ENCODE measurements at places on chromosomes 2 and 18. TPM values are rescaled to one million over a fixed set of nuclear protein-coding genes. Genes with fewer than 3 reads are reported as not detected.

- peak; percentile 44 for DNase-seq
Observed at GRCh38 chr18:63823516-63824219, 48.5 kb downstream of the SERPINB7 start.

GRCh38 chr2:226971770-226972169, 135.9 kb downstream of the RHBDD1 start:
- DNase-seq = no peak

DNA sequence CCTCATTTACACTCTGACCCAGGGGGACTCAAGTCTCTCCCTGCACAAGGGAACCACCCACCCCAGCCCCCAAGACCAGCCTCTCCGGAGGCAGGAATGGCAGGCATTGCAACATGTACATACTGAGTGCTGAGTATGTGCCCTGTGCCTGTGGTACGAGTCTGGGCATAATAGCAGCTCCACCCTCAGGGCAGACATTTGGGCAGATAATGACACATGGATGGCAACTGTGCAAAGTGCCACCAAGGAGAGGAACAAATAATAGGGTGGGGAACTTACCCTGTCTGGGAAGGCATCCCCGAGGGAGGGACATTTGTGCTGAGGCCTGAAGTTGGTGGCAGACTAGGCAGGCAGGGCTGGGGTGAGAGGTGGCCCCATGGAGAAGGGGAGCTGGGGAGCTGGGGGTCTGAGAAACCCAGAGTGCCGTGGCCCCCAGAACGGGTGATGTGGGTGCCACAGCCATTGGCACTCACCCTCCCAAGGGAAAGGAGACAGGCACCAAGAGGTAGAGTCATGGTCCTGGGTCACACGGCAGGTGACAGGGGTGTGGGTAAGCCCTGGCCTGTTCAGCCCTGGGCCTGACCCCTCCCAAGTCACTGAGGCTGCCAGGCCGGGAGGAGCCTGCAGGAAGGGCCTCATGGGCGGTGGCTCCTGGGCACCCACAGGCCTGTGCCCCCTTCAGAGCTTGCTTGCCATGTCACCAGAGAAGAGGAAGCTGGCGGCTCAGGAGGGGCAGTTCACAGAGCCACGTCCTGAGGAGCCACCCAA, 15.7 kb upstream of the GPR17 start:
- DNase-seq = no peak

DNA sequence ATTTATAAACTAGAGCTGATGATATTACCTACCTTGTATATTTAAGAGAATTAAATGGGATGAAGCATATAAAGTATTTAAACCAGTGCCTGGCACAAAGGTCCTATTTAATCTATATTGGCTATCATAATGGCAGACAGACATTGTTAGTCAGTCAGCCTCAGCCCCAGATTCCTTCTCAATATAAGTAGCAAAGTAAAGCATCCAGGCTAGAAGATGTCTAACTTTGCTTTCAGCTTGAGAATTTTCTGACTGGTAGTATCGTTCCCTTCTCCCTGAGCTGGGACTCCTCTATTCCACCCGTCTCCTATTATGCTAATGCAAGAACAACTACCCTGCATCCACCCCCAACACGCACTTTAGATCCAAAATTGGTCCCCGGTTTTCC, 215.7 kb upstream of the SIX2 start:
- no peak for DNase-seq

HEATR5B gene
- 53.9 TPM for total RNA-seq

DNA sequence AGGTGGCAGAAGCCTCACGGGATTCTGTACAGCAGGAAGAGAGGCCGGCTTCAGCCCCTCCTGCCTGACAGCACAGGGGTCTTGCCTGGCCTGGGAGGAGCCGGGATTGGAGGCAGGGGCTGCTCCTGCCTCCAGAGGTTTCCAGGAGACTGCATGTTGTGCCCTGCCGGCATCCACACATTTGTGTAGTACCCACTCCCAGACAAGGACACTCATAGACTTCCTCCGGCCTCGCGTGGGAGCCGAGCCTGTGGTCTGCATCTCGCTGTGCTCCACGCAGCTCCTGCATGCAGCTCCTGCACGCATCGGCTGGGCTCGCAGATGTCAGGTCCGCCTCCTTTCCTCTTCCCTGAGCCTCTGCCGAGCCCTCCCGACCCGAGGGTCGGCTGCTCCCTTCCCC, 34.7 kb downstream of the TPO start:
- no peak for DNase-seq

- DNase-seq = peak; percentile 7
Observed at GRCh38 chr2:54330926-54331835, 75.2 kb upstream of the TSPYL6 start.

DNA sequence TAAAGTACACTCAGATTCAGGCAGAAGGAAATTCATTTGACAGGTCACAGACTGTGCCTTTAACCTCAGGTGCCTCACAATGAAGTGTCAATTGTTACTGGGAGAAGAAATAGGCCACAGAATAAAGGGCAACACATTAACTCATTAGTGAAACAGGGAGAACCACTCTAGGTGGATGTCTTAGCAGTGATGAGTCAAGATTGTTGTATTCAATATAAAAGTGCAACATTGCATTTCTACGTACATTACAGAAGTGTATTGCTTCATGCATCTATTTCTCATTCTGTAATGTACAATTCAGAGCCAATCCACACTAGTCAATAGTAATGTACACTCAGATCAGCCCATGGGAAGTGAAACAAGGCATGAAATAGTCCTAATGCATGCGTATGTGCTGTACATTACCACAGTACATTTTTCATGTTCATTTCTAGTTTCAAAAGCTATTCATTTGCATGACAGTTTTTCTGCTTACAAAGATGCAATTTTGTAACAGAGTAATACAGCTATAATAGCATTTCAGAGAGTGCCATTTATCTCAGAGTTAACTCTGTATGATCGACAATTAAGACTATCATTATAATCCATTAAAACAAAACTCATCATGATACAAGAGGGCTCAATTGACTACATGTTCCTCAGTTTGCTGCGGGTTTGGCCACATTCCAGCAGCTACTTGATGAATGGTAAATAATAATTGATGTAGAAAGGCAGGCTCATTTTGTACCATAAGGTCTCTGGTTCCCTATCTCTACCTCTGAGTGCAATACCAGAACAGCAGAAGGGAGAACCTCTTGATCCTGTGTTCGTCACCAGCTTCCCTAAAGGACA, 12.2 kb upstream of the ARL5A start:
- DNase-seq = no peak

GREB1L gene
- total RNA-seq = not detected

POU3F3 gene
- total RNA-seq = not detected

- DNase-seq = no peak
Observed at GRCh38 chr2:176582990-176583481, 313.8 kb downstream of the MTX2 start.

GRCh38 chr2:1402064-1402463, 11.2 kb upstream of the TPO start:
- DNase-seq = no peak

- no peak for DNase-seq
Observed at GRCh38 chr18:76454418-76454817, 40.6 kb downstream of the ZNF516 start.

GRCh38 chr18:48410095-48410920, 1.1 kb upstream of the ZBTB7C start:
- peak; percentile 41 for DNase-seq

GRCh38 chr18:11064106-11064505, 85.3 kb downstream of the PIEZO2 start:
- no peak for DNase-seq

CUL3 gene
- 115 TPM for total RNA-seq

DNA sequence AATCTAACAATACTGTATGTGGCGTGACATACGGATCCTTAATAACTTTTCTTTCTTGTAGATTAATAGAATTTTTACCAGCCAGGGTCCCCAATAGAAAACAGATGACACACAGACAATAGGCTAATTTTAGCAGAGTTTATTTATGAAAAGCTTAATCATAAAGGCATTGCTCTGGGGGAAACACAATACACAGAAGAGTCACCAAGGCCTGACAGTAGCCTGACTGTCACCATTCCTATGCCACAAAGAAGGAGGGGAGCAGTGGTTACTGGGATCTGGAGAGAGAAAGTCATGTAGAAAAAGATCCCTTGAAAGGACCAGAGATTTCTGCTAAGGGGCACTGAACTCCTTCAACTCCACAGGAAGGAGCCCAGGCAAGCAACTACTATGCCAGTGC, 139.5 kb downstream of the METTL4 start:
- DNase-seq = no peak

GRCh38 chr2:208542465-208543041, 136.0 kb downstream of the PTH2R start:
- DNase-seq = no peak

GRCh38 chr2:101793277-101793969, 95.9 kb downstream of the MAP4K4 start:
- no peak for DNase-seq

- no peak for DNase-seq
Observed at GRCh38 chr2:119910566-119910965, 102.3 kb upstream of the EPB41L5 start.

GRCh38 chr2:146041274-146041910, 1521.5 kb upstream of the ZEB2 start:
- no peak for DNase-seq

GRCh38 chr2:18825838-18826237, 236.5 kb upstream of the NT5C1B start:
- DNase-seq = no peak

PARD3B gene
- total RNA-seq = 0.45 TPM

ADGRF3 gene
- total RNA-seq = 2.1 TPM

DNA sequence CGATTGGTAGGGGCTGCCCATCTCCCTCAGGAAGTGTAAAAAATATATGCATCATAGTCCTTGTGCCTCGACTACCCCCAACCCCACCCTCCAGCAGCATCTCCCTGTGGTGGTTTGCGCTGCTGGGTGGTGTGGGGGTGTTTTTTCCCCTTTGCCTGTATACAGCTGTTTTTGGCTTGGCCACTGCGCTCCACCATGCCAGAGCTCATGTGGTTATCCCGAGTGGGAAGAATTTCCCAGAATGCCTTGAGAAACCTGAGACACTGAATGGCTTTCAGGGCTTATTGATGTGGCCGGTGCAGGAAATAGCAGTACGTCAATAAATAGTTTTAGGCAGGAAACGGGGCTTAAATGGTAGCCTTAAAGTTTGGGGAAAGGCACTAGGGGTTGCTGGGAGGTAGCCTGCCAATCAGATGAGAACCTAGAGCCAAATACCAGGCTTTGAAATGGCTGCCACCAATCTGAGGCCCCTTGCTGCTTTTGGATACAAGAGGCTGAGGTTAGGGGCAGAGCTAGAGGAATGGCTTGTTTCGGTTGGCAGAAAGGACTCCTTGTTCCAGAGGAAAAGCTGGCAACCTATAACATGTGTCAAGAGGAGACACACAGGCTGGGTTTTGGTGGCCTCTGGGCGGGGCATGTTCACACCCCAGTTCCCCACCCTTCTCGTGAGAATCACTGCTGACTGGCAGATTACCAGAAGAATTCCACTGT, 144.1 kb downstream of the SMAD7 start:
- DNase-seq = peak; percentile 78

SLC9A2 gene
- total RNA-seq = not detected

DNA sequence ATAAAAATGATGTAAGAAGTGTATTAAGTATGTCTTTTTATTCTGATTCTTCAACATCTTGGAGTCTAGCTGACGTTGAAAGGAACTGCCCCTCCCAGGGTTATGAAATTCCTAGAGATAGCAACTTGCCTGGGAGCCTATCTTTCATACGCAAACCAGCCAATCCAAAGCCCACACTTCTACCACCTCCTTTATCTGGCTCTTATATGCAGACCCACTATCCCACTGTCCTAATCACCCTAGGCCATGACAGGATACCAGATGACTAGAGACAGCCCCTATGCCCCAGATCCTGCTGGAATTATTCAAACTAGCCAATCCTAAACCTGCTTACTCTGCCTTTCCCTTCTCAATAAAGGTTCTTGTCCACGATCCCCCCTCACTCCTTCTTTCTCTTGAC, 11.8 kb upstream of the CDC42EP3 start:
- no peak for DNase-seq

Data from natural killer cell (primary cell).